Astrocyte of the spinal cord (primary cell): ENCODE measurements at places on chromosomes 3 and 15.

- DNase-seq, result no peak
These were observed 77.4 kb downstream of the VPS8 start for GRCh38 chr3:184889312-184889904.

DNA sequence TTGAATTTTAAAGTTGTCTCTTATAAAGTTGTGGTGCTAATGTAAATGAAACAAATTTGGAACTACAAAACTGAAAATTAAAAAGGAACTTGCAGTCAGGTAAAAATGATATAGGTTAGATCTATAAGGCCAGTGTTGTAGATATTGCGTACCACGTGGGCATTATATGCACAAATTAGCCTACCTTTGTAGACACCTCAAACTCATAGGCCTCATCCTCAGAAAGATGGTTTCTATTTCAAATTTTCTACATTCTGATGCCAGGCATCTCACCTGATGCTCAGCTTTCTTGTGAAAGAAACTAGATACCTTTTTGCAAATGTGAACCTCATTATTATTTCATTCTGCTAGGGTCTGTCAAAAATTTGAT lies 25.6 kb downstream of the TMEM207 start:
- no peak for DNase-seq

GRCh38 chr3:51559411-51559888 lies 20.9 kb downstream of the RAD54L2 start:
- DNase-seq, result peak; percentile 61

DNA sequence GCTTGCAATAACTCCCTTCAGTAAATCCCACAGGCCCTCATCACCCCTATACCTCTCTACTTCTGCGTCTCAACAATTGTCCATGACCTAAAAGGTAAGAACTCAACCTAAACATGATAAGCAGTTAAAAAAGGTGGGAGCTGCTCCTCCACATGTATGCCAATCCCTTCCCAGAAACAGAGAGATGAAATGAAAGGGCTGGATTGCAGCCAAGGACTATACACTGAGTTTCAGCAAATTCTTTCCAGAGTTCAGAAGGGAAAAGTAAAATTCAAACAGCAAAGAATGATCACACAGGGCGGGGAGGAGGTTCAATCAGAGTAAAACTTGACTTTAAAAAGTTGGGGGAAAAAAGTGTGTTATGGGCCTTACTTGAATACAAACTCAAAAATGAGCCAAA lies 27.5 kb downstream of the PLOD2 start:
- no peak for DNase-seq

- DNase-seq, result no peak
These were observed 90.1 kb upstream of the ATP11B start for GRCh38 chr3:182703233-182703632.

DNA sequence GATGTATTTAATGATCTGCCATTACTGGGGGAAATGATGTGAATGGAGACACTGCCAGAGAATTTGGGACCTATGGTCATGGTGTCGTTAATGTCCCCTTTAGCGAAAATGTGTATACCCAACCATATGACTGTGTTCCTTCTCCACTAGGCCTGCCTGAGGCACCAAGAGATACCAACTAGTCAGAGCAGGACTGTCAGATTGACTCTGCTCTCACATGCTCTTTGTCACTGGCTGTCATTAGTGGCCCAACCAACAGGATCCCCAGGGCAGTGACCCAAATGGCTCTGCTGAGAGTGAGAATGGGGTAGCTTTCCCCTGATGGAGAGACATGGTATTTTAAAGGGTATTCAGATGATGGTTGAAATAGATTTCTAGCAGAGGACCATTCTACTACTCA lies 2.8 kb downstream of the TAGLN3 start:
- no peak for DNase-seq

GRCh38 chr3:170496026-170496867 lies 77.6 kb downstream of the CLDN11 start:
- DNase-seq, result no peak

- no peak for DNase-seq
These were observed 54.8 kb downstream of the MYO9A start for GRCh38 chr15:72063186-72063585.

DNA sequence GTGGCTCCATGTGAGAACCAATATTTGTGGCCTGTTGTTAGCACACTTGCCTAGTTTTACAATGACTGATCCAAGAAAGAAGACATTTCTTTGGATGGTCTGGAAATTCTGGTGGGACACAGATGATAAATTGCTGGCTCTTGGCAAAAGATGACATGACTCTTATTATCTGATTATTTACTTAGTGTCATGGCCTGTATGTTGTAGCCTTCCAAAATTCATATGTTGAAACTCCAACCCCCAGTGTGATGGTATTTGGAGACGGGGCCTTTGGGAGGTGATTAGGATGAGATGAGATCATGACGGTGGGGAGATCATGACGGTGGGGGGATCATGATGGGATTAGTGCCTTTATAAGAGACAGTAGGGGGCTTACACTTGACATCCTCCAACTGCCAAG lies 30.0 kb upstream of the AKAP13 start:
- no peak for DNase-seq

DNA sequence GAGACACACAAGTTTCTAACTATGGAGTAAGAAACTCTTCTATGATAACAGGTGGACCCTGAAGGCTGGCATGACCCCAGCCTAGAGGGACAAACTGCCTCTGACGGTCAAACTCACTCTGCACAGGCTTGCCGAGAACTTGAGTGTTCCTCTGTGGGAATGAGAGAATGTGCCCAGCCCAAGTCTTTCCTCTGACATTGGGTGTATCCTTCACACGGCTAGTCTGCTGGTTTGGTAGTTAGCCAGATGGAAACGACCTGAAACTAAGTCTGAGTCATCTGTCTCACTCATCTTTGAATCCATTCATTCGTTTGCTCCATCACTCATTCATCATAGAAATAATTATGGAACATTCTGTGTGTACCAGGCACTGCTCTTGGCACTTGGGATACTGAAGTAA lies 198.4 kb downstream of the ATP10A start:
- no peak for DNase-seq

- no peak for DNase-seq
These were observed 22.2 kb downstream of the SCN11A start for GRCh38 chr3:39029556-39029955.

DNA sequence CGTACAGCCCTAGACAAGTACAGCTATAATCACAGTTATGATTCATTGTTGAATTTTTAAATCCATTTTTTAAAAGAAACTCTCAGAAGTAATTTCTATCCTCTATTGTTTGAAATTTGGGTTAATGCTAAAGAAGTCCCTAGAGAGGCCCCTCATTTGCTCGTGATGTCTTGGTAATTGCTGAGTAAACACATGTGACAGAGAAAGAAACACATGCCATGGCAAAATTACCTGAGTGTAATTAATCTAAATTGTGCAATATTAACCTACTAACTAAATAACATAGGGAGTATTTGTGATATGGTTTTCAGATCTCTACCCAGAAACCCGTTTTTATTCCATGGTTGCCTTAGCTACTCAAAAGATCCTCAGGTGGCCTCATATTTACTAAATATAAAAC lies 10.8 kb downstream of the NEK10 start:
- DNase-seq, result no peak

DNA sequence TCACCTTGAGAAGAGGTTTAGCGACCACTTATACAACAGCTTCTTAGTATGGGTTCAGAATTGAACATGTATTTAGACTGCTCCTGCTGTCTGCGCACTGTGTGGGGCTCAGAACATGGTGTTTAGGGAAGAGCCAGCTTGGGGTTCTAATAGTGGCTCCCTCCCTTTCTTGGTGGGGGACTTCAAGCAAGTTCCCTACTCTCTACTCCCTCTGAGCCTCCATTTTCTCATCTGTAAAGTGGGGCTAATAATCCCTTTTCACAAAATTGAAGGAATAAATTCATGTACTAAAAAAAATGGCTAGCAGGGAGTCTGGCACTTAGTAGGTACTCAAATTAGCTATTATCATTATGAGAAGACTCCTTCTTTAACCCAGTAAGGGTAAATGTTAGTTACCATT lies 97.5 kb upstream of the SPATA12 start:
- no peak for DNase-seq

- no peak for DNase-seq
These were observed 4.9 kb downstream of the ADIPOQ start for GRCh38 chr3:186847437-186847836.

DNA sequence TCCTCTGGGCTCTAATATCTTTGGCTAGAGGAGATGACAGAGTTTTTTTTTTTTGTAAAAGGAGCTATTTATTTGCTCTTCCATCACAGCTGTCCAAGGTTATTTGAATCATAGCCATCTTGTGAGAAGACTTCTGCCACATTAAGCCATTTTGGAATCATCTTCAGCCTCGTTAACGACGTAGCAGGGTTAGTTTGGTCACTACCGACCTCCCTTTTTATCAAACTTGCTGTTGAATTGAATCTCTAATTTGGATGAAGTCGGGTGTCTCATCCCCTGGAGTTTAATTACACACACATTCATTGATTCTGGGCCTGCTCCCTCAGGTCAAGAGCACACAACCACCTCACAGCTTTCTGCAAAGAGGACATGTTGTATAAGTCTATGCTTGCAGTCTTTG lies 238.7 kb downstream of the CPNE4 start:
- DNase-seq, result no peak

DNA sequence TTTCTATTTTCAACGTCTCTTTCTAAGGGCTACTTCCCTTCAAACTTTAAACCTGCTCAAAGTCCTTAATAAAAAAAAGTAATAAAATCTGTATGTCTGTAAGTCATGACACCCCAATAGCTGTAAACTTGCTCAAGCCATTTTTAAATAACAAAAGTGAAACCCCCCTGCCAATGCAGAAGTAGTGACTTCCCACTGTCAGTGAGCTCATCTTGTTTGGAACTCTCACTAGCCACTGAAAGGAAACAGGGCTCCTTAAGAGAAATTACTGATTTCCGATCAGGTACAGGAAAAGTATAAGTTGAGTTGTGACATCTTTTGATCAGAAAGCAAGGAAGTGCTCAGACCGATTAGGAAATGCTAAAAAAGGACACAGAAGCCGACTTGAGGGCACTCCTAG lies 27.6 kb upstream of the GPR171 start:
- no peak for DNase-seq

DNA sequence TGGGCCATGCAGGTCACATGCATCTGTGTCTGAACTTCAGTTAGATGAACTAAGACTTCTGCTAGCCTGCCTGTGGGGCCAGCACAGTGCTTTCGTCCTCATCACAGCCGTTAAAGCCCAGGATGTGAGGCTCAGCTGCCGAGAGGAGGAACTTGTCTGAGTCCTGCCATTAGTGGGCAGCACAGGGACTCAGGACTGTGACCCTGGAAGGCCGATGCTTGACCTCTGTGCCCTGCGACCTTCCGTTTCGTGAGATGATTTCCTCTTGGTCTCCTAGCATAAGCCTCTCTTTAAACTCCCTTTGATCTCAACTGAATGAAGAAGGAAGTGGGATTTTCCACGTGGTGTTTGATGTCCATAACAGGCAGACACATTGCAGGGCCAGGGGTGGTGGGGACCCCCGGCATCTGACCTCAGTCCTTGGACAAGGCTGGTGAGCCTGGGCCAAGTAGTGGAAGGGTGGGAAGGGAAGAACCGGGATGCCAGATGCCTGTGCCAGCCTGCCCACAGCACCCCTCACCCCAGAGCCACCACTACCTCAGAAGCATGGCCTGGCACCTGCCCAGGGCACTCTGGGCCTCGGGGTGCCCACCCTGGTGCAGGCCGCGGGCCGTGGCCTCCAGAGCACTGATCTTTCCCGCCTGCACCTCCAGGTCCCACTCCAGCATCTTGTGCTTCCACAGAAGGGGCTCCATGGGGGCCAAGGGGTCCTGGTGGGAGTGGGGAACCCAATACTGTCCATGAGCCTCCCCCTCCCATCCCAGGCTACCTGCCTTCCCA lies 21.6 kb downstream of the PLA2G4B start:
- DNase-seq, result no peak

GRCh38 chr3:174010907-174011306 lies 613.4 kb downstream of the NLGN1 start:
- DNase-seq, result no peak
